ENCODE measurements at places on chromosomes 4 and X. TPM values are rescaled to one million over a fixed set of nuclear protein-coding genes. Genes with fewer than 3 reads are reported as not detected.

MAGEB17 gene
- total RNA-seq: not detected

GLRA2 gene
- total RNA-seq: not detected

EXOC1L gene
- total RNA-seq: not detected

POU4F2 gene
- not detected for total RNA-seq
